Activated T-cell treated with anti-CD3 and anti-CD28 coated beads for 1 hour (primary cell): ENCODE measurements at places on chromosomes 13 and 19.

DNA sequence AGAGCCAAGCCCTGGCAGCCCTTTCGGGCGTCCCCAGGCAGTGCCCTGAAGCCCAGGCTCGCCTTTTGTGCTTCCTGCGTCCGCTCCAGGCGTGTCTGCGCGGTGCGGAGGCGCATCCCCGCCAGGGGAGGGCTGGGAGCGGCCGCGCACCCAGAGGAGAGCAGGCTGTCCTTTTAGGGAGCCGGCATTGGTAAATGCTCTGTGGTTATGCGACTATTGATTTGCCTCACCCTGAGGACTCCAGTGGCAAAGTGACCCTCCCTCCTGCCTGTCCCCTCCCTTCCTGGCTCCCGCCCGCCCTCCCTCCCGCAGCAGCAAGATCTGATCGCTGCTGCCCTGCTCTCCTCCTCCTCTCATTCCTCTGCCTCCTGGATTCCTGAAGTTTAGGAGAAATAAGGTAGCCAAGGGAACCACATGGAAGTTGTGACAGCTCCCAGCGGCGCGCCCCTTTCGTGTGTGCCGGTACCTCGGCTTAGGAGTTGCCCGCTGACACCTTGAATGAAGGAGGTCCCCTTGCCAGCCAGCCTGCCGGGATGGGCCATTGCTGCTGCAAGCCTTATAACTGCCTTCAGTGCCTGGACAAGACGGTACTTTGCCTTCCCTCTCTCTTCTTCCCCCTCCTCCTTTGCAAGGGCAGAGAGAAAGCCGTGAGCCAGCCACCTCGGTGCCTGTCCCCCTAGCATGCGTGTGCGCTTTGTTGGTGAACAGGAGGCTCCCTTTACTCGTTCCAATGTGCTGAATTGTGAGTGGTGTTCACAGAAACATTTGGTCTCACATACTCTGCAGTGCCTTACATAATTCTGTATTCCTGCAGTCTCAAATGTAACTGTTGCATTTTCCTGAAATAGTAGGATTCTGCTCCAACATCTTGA is 166.9 kb downstream of the SLC7A1 start:
- no peak for DNase-seq

DNA sequence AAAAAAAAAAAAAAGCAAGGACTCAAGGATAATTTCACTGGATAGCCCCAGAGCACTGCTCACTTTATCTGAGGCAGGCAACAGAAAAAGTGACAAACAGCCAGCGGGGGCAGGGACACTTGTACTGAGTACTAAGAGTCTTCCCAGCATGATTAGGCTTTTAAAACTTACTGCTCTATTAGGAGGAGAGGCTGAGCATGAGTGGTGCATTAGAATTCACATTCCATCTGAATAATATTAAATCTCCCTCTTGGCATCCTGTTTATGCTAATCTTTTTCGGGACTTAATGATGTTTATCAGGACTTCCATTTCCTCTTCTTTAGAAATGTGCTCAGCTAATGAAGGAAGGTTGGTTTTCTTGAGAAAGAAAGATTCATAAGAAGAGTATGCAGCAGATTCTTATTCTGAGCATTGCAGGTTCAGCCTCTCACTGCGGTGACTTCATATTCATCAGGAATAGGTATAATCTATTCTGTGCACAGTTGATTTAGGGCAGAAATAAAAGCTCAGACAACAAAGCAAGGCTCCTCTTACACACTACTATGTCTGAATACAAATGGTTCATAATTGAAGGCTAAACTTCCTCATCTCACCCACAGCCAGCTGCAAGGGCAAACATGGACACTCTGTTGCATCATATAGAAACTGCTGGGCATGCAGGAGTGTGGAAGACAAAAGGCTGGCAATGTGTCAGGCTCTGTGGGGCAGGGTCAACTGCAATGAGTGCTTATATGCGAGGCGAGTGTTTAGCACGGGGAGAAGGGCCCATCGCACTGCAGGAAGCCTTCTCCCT is 107.0 kb downstream of the KL start:
- DNase-seq: no peak

DNA sequence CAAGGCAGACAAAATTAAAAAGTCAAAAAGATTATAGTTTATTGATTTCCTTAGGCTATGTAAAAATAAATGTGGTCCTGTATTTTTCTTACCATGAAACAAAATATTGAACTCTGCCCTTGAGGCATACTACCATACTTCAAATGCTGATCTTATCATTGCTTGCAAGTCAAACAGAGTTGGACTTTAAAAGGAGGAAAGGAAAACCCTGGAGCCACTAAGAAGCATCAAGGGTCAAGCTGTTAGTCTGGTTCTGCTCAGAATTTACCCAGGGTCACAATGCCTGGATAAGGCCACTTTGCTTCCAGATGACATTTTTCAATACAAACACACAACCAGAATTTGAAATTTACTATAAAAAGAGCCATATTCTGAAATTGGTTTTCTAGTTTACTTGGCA is 2.2 kb upstream of the FREM2 start:
- DNase-seq: no peak

GRCh38 chr19:54792814-54793213 is 10.6 kb upstream of the KIR2DL4 start:
- DNase-seq: no peak

- DNase-seq: no peak
Observed at GRCh38 chr13:74620308-74620707, 486.1 kb upstream of the KLF12 start.

GRCh38 chr19:40529093-40529954 is 47.3 kb upstream of the SHKBP1 start:
- DNase-seq: peak; percentile 85

DNA sequence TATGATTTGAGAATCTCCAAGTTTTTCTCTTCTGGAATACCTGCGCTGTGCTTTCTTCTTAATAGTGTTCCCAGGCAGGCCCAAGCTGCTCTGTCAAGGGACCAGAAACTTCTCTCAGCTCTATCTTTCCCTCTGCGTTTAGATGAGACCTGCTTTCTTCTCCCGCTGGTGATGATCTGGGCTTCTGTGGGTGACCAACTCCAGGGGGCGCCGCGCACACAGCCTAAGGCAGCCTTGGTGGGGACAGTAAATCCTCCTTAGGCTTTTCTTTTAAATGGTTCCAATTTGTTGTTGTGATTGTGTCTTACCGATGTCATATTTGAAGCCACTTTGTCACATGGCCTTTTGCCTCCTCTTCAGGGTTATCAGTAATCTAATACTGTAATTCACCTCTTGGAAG is 439.4 kb upstream of the KLF12 start:
- no peak for DNase-seq

- no peak for DNase-seq
Observed at GRCh38 chr13:54373211-54373610, 1344.6 kb downstream of the OLFM4 start.

DNA sequence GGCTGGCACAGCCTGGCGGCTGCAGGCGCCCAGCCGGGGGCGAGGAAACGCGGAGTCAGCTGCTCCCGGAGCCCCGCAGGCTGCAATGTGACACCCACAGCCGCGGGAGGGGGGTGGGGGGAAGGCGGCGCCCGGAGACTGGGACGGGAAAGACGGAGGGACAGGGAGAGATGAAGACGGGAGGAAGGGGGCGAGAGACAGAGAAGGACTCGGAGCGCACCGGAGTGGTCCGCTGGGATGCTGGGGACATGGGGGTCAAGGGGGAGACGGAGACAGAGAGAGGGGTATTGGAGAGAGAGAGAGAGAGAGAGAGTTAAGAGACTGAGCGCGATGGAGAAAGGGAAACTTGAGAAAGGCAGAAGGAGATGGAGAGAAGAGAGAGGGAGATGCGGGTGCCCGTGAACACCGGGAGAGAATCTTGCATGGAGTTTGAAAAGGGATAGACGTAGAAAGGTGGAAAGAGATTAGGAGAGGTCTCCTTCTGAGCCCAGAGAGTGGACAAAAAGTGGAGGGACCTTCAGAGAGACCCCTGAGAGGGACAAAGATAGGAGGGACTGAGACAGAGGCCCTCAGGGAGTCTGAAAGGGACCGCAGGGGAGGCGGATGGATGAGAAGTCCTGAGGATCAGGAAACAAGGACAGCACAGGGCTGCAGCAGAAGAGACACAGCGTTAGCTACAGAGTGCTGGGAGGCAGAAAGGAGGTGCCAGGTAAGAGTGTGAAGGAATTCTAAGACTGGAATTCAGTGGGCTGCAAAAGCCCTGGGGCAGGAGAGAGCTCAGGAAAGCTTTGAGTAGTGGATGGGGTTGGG is 1.0 kb downstream of the SCN1B start:
- DNase-seq: no peak

- no peak for DNase-seq
Observed at GRCh38 chr19:47518139-47518538, 3.3 kb upstream of the NAPA start.

DNA sequence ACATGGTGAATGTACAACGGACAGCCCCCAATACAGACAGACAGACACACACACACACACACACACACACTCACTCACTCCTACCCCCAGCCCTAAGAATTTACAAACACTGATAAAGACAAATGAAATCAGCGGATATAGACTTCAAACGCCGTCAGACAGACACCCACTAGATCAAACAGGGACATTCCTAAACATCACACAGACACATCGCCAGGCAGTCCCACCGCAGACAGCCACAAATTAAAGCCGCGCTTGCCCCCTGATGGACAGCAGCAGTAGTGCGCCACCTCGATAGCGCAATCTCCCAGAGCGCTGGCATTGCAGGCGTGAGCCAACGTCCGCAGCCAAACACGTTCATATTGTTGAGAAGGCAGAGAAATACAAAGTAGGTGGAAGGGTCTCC is 24.7 kb upstream of the ADGRE1 start:
- DNase-seq: peak; percentile 82

GRCh38 chr19:33266974-33267484 is 35.3 kb downstream of the CEBPA start:
- no peak for DNase-seq

DNA sequence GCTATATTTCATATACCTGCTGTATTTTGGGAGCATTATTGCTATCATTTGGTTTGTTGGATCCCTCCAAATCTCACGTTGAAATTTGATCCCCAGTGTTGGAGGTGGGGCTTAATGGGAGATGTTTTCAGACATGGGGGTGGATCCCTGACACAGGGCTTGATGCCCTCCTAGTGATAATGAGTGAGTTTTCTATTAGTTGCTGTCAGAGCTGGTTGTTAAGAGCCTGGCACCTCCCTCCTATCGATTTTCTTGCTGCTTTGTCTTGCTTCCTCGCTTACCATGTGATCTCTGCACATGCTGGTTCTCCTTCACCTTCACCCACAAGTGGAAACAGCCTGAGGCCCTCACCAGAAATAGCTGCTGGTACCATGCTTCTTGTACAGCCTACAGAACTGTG is 259.9 kb upstream of the STARD13 start:
- no peak for DNase-seq

- DNase-seq: no peak
Observed at GRCh38 chr13:103618151-103618550, 551.9 kb upstream of the SLC10A2 start.

GRCh38 chr19:34241513-34242337 is 12.6 kb upstream of the GARRE1 start:
- DNase-seq: no peak

- no peak for DNase-seq
Observed at GRCh38 chr19:17565611-17566010, 10.2 kb downstream of the COLGALT1 start.

DNA sequence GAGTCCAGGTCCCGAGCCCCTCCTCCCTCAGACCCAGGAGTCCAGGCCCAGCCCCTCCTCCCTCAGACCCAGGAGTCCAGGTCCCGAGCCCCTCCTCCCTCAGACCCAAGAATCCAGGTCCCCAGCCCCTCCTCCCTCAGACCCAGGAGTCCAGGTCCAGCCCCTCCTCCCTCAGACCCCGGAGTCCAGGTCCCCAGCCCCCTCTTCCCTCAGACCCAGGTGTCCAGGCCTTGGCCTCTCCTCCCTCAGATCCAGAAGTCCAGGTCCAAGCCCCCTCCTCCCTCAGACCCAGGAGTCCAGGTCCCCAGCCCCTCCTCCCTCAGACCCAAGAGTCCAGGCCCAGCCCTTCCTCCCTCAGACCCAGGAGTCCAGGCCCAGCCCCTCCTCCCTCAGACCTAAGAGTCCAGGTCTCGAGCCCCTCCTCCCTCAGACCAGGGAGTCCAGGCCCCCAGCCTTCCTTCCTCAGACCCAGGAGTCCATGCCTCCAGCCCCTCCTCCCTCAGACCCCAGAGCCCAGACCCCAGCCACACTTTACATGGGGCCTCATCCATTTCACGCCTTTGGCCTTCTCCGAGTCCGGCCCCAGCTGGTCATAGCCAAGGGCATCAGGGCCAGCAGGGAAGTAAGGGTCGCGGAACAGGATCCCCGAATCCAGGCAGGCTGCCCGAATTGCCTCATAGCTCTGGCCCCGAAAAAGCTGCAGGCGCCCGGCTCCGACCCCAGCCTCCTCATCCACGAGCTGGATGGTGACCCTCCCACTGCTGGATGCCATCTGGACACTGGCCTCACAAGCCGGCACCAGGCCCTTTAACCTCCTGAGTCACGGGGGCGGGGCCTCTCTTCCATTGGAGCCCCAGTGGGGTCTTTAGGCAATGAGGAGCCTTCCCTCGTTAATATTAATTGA is 628 bp downstream of the CAPN12 start:
- no peak for DNase-seq

- DNase-seq: no peak
Observed at GRCh38 chr19:3358689-3359014, 7.7 kb upstream of the NFIC start.

DNA sequence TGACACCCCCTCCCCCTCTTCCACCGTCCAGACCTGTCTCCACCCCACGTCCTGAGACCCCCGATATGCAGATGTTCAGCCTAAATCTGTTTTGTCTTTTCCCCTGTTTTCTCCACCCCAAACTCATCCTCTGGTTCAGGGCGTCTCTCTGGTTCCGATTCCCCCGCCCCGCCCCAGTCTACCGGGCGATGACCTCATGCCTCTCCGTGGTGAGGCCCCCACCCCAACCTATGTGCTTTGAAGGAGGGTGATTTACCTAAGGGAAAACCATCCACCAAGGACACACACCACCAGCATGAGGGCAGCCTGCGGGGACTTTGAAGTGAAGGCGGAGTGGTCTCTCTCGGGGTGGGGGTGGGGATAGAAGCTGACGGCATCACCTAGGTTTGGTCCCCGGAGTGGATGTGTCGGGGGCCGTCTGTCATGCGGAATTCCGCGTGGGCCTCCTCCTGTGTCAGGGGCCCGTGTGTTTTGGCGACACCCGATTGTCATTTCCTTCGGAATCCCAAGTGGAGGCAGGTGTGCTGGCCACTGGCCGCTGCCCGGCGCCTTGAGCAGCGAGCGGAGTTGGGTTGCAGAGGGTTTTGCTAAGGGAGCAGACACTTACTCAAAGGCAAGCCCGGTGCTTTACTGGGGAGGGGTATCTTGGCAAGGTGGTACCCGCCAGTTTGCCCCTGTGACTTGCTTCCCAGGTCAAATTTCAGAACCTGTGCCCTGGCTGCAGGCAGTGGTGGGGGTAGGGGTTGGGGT is 1.4 kb downstream of the FZR1 start:
- DNase-seq: peak; percentile 24

GRCh38 chr19:29404015-29404414 is 121.8 kb upstream of the VSTM2B start:
- DNase-seq: no peak

GRCh38 chr19:44620667-44621066 is 7.3 kb downstream of the IGSF23 start:
- DNase-seq: no peak

- no peak for DNase-seq
Observed at GRCh38 chr13:24217601-24218281, 57.2 kb downstream of the SPATA13 start.
